ENCODE measurements at places on chromosomes 1 and 21.

- no peak for DNase-seq
These were observed 585.2 kb upstream of the B3GALT2 start for GRCh38 chr1:193771596-193771995.

DNA sequence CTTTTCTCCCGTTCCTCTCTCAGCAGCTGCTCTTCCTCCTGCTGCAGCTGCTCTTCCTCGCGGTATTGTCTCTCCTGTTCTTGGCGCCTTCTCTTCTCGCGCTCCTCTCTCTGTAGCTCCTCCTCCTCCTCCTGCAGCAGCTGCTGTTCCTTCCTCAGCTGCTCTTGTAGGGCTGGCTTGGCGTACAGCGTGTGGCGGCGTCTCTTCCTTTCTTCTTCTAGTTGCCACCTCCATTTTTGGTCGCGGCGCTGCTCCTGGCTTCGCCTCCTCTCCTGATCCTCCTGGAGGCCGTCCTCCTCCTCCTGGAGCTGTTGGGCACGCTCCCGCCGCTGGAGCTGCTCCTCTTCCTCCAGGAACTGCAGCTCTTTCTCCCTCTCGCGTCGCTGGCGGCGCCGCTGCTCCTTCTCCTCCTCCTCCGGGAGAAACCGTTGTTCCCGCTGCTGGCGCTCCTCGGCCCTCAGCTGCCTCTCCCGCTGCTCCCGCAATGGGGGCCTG, 4.8 kb downstream of the TCHH start:
- DNase-seq, result no peak

DNA sequence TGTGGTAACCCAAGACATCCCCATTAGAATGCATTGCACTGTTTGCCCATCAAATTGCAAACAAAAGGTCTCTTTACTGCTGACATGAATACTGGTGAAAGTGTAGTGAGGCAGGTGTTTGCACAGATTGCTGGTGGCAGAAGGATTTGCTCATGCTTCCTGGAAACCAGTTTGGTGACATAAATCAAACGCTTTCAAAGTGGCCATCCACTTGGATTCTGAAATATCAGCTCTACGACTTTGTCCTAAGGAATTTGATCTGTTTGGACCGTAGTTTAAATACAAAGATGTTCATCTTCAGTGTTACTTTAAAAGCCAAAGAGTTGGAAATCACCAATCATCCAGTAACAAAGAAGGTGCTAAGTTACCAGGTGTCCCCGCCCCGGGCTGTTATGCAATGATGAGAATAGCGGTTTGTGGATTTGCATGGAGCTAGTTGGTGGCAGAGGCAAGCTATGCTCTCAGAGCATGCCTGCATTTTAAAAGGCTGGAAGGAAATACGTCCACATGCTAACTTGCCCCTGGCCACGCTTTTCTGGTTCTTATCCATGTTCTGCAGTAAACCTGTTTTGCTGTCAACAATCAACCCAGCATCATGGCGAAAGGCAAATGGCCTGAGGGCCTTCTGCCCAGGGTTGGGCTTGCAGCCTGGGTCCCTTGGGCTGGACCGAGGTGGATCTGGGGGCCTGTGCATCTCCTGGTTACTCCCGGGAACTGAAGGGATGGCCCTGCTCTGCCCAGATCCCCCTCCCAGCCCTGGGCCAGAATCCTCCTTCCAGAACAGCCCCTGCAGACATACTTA, 49.2 kb downstream of the UMODL1 start:
- no peak for DNase-seq

DNA sequence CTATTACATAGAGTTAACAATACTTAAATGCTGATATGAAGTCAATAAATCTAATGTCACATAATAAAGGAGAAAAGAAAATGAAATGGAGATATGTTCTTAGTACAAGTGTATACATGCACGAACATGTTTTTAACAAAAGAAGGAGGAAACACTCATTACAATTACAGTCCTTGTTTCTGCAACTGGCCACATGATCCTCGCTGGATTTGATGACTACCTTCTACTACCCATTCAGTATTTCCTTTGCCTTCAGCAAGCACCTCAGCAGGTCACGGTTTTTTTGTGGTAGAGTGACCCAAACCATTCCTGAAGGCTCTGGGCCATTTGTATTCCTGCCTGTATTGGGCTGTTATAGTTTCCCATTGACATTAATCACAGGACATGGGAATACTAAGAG, 172.8 kb upstream of the CXADR start:
- no peak for DNase-seq

DNA sequence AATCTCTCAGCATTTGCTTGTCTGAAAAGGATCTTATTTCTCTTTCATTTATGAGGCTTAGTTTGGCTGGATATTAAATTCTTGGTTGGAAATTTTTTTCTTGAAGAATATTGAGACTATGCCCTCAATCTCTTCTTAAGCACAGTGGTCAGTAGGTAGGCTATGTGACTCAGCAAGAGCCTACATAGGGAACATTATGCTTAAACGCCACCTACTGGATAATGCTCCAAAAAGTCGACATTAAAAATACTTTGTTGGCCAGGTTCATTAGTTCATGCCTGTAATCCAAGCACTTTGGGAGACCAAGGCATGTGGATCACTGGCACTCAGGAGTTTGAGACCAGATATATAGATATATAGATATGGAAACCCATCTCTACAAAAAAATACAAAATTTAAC, 678.0 kb upstream of the USP24 start:
- no peak for DNase-seq

GRCh38 chr1:101920577-101920976, 76.1 kb downstream of the OLFM3 start:
- no peak for DNase-seq

DNA sequence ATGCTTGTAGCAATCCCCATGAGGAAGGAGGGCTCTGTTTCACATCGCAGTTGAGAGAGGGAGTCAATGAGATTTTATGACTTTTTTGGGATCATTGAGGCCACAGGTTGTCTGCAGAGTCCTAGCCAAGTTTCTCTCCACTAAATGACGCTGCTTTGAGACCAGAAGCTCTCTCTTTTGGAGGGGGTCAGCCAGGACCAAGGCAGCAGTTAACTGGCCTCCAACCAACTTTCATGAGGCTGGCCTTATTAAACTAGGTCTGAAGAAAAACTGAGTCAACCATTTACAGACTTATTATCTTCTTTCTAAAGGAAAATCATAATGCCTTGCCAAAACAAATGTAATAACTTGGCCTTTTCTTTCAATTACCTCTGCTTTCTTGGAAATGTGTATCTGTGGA, 8.6 kb downstream of the WLS start:
- no peak for DNase-seq

- DNase-seq, result no peak
These were observed 4.5 kb downstream of the C1orf232 start for GRCh38 chr1:26164036-26164860.

DNA sequence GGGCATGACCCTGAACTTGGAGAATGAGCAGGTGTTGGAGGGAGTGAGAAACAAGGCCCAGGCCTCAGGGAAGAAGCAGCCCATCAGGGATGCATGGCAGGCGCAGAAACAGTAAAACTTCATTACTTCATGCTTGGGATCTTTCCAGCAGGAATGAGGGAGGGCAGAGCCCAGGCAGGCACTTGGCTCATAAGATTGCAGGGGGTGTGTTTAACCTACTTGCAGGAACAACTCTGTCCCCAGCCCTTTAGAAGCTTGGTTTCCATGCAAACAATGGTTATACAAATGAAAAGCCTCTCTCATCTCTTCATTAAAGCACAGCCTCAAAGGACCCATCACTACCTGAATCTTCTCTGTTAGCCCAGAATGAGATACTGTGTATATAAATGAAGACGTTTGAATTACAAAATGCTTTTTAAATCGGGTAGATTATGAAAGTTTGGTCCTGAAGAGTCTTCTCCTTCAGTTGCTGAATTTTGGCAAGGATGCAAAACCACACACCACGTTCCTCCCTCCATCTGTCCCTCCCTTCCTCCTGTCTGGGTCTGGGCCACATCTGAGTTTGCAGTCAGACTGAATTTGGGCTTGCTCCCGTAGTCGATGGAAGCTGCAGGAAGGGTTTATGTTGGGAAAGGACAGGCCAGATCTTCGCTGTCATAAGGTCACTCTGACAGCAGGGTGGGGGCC, 154.4 kb upstream of the KLHDC7A start:
- no peak for DNase-seq

- DNase-seq, result no peak
These were observed 279.6 kb downstream of the NFIA start for GRCh38 chr1:61361931-61362330.

- no peak for DNase-seq
These were observed 37.4 kb downstream of the PCAT6 start for GRCh38 chr1:202848191-202848542.

- no peak for DNase-seq
These were observed 610 bp downstream of the WDR26 start for GRCh38 chr1:224433701-224434672.

DNA sequence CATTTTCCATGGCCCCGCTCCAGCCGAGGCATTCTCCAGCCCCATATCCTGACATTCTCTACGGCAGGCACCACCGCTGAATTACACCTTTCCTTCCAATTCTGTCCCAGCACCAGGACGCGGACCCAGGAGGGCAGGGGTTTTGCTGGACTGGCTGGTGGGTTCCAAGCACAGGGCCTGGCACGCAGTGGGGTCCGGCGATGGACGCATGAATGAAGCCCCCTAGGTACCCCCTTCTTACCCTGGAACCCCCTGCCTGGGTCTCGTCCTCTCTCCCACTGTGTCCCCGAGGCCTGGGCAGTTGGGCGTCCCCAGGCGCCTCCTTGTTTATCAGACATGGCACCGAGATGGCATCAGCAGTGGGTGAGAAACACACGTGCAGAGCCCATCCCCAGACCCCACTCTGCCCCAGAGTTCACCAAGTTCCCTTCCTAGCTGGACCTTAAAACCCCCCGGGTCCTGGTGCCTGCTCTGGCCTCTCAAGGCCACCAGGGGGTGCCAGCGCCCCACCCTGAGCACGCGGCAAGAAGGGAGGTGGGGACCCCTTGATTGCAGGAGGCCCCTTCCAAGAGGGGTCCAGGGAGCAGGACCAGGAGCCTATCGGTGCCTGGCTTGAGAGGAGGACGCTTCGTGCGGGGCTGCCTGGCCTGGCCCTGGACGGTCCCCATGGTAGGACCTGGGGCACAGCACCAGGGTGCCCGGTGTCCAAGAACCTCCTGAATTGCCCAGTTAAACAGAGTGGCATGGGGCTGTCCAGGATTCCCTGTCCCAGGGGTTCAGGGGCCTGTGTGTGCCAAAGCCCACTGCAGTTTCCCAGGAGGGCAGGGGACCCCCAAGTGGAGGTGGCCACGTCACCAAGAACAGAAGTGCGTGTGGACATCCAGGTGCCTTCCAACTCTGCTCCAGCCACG, 46.1 kb downstream of the MEGF6 start:
- no peak for DNase-seq

GRCh38 chr1:208691012-208691411, 446.8 kb upstream of the PLXNA2 start:
- DNase-seq, result no peak

GRCh38 chr1:170261669-170262068, 115.9 kb downstream of the NTMT2 start:
- DNase-seq, result no peak
